ENCODE measurements at places on chromosomes 3 and 15.

DNA sequence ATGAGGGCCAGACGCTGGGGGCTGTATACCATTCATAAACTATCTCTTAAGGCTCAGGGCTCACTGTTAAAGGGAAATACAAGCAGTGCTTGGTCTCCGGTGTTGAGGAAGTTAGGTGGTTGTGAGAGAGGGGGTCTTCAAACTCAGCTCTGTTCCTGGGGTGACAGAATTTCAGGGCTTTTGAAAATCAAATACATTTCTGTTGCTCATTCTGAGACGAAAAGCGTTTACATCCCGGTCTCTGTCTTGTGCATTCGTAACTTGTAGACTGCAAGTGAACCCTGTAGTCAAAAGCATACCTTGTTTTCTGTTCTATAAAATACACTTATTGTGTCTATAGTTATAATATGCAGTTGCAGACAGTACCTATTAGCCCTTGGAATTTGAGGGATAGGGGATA lies 1.7 kb downstream of the SLCO3A1 start:
- DNase-seq, result no peak

DNA sequence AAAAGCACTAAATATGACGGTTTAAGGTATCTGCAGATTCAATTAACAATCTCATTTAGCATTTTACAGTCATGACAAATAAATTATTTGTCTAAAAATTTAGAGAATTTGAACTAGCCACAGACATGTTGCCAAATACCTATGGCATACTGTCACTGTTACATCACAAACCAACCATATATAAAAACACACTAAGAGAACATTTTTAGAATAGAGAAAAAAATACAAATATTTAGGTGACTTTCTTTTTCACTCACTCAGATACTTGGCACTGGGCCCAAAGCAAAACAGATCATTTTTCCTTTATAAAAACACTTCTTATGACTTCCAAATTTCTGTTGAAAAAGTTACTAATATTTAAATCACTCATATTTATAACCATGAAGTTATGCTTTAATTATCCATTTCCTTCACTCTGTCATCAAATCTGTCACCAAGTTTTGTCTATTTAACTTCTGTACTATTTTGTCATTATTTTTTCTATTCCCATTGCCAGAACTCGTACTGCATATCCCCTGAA lies 644.7 kb downstream of the OTOL1 start:
- no peak for DNase-seq

DNA sequence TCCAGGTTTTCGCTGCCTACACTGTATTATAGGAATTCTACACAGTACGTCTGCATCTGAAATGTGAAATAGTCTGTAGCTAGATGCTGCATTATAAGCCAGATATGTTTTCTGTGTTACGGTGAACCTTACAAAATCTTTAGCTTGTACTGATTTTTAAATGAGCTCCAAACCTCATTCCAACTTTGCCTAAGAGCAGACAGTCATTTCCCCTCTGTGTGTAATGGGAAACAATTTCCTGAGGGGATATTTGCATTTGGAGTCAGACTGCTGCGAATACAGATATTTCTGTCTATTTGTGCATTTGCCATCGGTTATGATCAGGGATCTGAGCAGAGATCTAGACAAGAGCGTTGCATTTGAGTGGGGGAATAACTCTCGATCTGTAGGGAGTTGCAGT lies 37.5 kb downstream of the ARNT2 start:
- no peak for DNase-seq

DNA sequence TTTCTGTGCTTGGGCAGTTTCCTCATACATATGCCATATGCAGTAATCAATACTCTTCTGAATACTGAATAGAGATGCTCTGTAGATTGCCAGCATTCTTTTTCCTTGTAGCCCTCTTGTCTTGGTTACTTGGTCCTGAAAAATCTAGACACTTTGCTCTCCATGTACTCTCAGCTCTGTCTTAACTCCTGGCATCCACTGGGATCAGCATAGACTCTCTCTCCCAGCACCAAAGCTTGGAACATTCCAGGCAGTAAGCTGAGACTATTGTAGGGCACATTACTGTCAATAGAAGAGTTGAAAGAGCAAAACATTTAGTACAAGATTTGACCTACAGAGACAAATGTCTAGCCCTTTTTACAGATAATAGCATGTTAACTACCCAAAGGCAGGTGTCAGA lies 1100.3 kb downstream of the TBL1XR1 start:
- DNase-seq, result no peak

GRCh38 chr3:38370149-38370548 lies 23.6 kb downstream of the XYLB start:
- DNase-seq, result no peak

DNA sequence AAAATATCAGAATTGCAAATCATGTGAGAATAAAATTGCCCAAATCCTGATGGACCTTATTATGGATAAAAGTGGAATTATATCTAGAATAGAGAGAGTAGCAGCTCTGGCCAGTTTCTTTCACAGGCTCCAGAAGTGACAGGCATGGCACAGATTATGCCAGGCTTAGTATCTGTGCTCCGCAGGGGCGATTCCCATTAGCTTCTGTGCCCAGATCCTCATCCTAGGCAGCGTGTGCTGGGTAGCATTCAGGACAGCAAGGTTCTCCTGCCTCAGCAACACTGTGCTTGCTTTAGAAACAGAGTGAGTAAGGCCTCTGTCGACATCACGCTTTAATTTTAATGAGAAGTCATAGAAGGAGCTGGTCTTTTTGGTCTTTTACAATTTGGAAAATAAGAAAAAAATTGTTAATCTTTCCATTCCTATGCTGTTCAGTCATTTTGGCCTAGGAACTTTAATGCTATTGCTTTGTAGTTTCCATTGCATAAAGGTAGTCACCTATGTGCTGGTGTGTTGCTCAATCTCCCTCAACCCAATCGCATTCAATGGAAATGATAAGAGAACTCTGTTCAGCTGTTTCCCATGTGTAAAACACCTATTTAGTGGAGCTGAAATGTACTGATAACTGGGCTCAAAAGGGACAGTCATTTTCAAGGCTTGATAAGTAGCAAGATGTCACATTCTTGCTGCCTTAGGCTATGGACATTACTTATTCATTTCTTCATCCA lies 770.1 kb downstream of the AGBL1 start:
- no peak for DNase-seq
